Activated CD8-positive, alpha-beta memory T cell treated with anti-CD3 and anti-CD28 coated beads for 1 hour (primary cell): ENCODE measurements at places on chromosomes 6 and 20.

- no peak for DNase-seq
Measured at GRCh38 chr20:11067359-11067758, 393.6 kb upstream of the JAG1 start.

DNA sequence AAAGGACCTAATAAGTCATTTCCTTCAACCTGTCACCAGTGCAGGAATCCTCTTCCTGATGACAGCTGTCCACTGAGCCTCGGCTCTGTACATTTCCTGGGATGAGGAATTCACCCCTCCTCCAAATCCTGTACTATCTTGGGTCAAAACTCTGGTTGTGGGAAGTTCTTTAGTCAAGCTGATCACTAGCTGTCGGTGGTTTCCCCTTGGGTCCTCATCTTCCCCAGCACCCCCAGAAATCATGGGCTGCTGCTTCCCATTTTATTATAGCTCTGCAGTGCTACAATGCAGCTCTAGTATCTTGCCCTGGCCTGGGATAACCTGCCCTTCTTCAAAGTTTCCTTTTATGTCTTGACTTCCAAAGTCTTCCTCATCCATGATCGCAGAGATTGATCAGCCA, 14.6 kb upstream of the ADA start:
- DNase-seq: no peak

- DNase-seq: no peak
Measured at GRCh38 chr20:14566505-14566904, 229.1 kb upstream of the FLRT3 start.

DNA sequence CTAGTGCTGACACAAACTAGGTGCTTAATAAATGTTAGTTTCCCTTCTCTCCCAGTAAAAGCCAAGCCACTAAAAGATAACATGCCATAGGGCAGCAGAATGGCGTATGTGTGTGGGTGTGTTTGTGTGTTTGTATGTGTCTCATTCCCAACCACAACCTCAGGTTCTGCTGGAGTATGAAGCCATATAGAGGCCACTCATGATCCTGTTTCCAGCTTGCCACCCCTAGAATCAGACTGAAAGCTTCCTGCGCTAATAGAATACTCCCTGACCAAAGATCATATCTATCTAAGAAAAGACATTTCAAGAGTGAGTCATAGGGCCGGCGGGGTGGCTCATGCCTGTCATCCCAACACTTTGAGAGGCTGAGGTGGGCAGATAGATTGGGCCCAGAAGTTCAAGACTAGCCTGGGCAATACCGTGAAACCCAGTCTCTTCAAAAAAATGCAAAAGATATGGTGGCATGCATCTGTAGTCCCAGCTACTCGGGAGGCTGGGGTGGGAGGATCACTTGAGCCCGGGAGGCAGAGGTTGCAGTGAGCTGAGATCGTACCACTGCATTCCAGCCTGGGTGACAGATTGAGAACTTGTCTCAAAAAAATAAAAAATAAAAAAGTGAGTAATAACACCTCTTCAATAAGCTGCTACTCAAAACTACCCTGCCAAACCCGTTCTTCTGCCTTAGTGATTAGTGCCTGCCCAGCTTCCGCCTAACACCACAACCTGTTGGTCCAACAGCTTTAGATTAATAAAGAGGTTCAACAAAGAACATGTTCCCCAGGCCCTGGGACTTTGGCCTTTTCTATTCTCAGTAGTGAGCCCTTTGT, 11.8 kb upstream of the SNRPC start:
- no peak for DNase-seq

DNA sequence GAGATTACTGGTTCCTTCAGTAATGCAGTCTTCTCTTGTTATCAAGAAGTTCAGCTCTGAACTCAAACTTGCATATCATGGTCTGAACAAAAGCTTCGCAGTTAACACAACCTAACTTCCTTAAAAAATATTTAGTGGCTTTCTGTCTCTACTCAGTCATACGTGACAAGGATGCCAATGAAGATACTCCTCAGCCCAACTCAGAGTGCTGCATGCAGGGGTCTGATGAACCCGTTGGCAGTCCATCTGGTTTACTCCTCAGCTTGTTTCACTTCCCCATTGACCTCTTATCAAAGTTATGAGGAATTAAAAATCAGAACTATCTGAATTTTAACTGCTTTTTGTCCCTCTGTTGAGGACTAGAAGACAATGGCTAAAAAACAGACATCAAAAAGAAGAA, 56.6 kb upstream of the RIN2 start:
- no peak for DNase-seq

GRCh38 chr6:113437566-113437965, 419.6 kb upstream of the MARCKS start:
- no peak for DNase-seq

GRCh38 chr20:50572938-50573777, 63.0 kb downstream of the PTPN1 start:
- DNase-seq: no peak

DNA sequence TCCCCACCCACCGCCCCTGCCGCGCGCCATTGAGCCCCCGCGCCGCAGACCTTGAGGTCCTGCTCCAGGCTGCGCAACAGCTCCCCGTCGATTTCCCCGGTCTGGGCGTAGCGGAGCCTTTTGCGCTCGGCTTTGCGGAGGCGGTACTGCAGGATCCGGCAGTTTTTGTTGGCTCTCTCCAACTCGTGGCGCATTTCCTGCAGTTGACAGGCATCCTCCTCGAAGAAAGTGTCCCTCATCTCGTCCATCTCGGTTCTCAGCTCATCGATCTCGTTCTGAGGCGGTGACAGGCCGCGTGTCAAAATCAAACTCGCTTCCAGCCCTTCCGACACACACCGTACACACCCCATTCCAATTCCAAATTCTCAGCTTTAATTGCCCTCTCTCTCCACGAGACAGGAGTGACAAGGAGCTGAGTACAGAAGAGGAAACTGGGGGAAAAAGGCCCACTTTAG, 4.3 kb downstream of the MTCL3 start:
- no peak for DNase-seq

- DNase-seq: no peak
Measured at GRCh38 chr6:5061152-5061551, 24.0 kb upstream of the PPP1R3G start.

- no peak for DNase-seq
Measured at GRCh38 chr6:111057074-111057752, 30.1 kb upstream of the SLC16A10 start.

DNA sequence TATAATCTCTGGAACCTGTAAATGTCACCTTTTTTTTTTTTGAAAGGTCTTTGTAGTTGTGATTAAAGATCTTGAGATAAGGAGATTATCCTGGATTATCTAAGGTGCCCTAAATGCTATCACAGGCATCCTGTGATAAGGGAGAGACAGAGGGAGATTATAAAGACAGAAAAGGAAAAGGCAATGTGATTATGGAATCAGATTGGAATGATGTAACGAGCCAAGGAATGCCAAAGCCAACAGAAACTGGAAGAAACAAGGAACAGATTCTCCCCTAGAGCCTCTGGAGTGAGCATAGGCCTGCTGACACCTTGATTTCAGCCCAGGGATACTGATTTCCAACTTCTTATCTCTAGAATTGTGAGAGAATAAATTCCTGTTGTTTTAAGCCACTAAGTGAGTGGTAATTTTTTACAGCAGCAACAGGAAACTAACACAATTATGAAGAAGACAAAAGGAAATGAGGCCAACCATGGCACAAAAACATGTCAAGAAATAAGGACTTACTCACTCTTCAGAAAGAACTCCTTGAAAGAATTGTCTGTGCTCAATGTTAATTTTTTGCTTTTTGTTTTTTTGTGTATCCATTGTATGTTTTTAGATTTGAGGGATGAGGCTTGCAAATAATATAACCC, 82.7 kb downstream of the CFAP61 start:
- no peak for DNase-seq
